ENCODE measurements at places on chromosomes 6 and 20.

- DNase-seq: no peak
Measured at GRCh38 chr6:13427801-13428582, 59.4 kb downstream of the GFOD1 start.

DNA sequence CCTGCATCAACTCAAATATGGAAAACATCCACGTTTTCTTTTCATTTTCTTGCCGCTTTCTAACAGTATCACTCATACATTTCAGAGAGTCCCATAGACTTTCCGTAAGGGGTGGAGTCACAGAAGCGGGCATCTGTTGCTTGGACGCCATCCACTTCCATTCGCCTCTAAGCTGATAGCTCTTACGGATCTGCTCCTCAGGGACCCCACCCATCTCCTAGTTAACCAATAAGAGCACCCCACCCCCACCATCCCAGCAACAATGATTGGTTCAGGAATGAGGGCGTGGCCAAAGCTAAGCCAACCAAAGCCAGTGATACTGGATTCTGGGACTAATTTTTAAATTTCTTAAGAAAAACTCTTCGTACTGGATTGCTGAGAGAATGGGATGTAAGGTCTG lies 42.4 kb downstream of the SLC2A10 start:
- peak; percentile 80 for DNase-seq

DNA sequence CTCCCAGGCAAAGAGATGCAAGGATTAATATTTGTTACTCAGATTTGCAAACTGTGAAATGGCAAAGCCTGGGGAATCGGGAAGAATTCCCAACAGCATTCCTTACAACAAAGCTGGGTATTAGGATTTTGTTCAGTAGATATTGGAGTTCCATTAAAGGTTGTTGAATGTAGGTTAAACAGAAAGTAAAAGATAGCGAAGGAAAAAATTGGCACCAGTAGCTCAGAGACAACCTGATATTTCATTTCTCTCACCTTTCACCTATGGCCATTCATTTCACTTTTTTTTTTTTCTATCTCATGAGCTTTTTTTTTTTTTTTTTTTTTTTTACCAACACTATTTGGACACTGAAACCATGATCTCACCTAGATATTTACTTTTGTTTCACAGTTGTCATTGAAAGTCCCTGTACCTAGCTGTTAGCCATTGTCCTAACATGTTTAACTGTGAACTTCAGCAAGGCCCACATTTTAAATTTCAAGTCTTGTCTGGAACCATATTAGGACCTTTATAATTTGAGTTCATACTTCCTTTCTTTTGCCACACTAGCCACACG lies 552.5 kb downstream of the HAO1 start:
- DNase-seq: no peak

DNA sequence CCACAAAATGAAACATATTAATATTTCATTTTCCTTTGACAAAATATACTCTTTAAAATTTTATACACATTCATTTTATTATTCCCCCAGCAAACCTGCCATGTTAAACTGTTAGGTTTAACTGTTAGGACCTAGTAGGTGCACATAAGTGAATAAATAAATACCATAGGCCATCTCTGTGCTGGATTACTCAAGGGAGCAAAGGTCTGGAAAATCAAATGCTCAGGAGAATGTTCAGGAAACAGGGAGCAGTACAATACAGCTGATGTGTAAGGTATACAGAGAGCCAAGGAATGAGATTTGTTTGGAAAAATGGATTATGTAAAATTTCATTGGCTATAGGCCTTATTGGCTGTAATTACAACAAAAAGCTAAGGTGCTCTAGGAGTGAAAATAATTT lies 339.3 kb downstream of the BCKDHB start:
- no peak for DNase-seq

DNA sequence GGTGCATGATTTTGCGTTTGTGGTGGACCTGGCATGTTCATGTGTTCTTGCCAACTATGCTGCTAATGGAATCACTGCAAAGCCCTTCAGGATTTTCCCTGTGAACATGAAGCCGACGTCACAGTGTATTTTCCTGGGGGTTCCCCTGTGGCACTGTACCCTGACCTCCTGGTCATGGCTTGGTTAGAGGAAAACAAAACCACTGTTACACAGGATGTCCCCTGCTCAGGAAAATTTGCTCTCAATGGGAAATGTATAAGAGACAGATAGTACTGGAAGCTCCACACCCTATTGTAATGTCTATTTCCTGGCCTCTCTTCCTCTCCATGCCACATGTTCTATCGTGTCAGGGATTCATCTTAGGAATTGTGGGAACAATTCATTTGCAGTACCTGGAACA lies 19.7 kb downstream of the TSHZ2 start:
- DNase-seq: no peak

- peak; percentile 68 for DNase-seq
Measured at GRCh38 chr6:70371454-70372105, 41.7 kb upstream of the FAM135A start.

GRCh38 chr20:11350126-11351005 lies 567.3 kb upstream of the BTBD3 start:
- peak; percentile 73 for DNase-seq

DNA sequence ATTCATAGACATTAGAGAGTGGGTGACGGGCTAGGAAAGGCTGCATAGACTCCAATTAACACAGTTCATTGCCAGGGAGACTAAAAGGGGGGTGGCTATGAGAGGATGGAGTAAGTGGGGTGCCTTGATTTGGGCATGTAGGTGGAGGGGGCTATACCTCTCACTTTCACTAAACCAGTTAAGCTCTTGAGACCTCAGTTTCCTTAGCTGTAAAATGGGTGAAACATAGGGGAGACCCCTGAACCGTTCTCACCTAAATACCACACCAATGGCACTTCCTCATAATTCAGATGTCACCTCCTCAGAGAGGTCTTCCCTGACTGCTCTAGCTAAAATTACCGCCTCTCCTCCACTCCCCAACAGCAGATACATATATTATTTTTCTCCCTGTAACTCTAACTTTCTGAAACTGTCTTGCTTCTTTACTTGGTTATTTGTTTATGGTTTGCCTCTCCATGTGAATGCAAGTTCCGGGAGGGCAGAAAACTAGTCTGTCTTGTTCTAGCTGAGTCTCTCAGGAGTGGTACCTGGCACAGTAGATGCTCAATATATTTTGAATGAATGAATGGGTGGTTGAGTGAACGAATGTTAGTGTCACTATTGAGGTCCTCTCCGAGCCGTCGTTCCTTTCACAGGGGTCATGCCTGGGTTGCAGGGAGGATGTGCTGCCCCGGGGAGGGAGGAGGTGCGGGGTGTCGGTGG lies 615 bp upstream of the EYA2 start:
- DNase-seq: no peak

- DNase-seq: no peak
Measured at GRCh38 chr6:36556281-36556680, 9.0 kb upstream of the STK38 start.

- DNase-seq: peak; percentile 11
Measured at GRCh38 chr6:20483887-20484497, 50.3 kb upstream of the CDKAL1 start.

DNA sequence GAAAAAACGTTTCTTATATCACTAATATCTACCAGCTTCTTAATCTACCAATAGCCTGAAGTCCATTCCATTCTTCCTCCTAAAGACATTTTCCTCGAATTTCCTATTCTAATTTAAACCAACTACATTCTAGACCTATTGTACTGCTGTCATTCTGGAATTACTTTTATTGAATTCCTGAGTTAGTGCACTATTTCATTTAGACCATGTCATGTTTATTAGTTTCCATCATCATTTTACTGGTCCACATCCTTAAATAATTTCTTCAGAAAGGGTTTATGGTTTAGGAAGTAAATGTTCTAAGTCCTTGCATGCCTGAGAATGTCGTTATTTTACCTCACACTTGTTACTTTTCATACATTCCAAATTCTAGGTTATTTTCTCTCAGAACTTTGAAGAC lies 13.2 kb downstream of the LCA5 start:
- no peak for DNase-seq

DNA sequence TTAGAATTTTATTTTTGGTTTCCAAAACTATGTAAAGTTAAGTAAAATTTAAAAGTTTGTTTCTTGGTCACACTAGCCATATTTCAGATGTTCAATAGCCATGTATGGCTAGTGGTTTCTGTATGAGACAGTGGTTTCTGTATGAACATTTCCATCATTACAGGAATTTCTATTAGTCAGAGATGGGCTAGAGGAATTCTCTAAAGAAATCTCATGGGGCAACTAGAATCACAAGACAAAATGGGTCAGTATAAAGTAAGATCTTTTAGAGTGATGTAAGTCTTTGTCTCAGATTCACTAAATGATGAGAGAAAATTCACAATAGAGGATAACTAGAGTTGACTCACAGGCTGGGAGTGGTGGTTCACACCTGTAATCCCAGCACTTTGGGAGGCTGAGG lies 149.0 kb downstream of the FUT9 start:
- no peak for DNase-seq

DNA sequence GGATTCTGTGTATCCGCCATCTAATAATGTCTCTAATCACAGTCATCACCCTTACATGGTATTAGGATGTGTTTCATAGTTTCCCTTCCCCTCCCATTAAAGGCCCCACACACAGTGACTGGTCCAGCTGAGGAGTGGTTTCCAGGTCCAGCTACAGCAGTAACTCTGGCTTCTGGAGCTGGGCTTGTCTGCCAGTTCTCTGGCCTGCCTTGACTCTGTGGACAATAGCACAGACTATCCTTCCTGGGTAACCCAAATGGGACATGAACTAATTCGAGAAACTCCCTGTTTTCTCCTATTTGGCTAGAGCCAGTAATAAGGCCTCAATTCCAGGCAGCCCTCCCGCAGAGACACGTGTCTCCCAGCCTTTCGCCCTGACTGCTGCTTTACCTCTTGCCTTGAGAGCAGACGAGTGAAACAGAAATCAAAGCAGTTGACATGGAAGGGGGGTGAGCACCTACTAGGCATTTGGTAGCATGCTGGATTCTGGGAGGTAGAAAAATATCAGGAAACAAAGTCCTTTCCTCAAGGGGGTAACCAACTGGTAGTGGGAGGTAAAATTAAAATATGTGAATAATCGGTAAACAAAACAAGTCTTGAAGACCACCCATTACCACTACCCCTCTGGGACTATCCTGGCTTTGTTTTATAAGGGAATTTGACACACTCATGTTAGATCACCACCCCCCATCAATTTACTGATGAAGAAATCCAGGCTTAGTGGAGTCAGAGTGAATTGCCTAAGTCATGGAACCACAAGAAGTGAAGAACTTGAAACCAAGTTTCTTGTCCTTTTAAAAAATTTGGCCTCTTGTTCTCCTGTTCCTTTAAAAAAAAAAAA lies 1.2 kb downstream of the TRAF3IP2 start:
- peak; percentile 94 for DNase-seq

- DNase-seq: no peak
Measured at GRCh38 chr6:20112841-20113240, 99.4 kb downstream of the MBOAT1 start.

DNA sequence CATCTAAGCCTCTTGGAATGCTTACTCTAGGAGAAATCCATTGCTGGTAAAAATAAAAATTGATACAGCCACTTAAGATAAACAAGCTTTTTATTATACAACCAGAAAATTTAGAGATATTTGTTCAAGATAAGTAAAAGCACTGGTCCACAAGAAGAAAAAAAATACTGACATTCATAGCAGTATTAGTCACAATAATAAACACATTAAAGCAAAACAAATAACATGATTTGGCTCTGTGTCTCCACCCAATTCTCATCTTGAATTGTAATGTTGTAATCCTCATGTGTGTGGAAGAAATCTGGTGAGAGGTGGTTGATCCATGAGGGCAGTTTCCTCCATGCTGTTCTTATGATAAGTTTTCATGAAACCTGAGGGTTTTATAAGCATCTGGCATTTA lies 1093.5 kb upstream of the ADGRB3 start:
- DNase-seq: no peak

DNA sequence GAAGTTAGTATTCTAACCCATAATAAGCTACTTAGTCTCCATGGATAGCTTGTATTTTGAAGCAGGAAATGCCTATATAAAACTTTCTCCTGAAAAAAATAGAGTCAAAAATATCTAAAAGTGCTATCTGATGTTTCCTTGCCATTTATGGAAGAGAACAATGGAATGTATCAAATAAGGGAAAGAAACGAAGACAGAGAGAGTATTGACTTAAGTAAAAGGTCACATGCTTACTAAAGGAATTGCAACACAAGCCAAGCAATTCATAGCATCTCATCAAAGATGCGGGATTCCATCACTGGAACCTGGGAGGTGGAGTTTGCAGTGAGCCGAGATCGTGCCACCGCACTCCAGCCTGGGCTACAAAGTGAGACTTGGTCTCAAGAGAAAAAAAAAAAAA lies 112.9 kb upstream of the DTNBP1 start:
- DNase-seq: no peak

GRCh38 chr6:105626295-105627158 lies 223.6 kb upstream of the PREP start:
- DNase-seq: no peak

- peak; percentile 43 for DNase-seq
Measured at GRCh38 chr6:70884074-70884983, 72.5 kb downstream of the B3GAT2 start.

- DNase-seq: no peak
Measured at GRCh38 chr6:3568396-3569082, 111.7 kb upstream of the SLC22A23 start.

DNA sequence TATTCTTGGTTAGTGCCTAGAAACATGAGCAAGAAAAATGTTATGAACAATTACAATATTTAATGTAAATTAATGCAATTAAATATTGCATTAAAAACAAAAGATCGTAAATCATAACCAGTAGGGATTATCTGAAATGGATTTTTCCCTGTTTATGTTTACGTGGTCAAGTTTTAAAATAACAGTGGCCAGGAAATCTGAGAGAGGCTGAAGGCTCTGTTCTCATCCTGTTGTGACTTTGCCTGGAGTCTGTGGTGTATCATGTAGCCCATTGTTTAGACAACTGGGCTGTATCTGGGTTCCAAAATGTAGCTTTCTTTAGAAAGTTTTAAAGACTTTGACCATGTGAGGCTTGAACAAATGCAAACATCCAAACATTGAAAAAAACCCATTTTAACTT lies 2.4 kb downstream of the MYO6 start:
- DNase-seq: peak; percentile 8

GRCh38 chr6:134741200-134741536 lies 208.7 kb downstream of the ALDH8A1 start:
- no peak for DNase-seq

DNA sequence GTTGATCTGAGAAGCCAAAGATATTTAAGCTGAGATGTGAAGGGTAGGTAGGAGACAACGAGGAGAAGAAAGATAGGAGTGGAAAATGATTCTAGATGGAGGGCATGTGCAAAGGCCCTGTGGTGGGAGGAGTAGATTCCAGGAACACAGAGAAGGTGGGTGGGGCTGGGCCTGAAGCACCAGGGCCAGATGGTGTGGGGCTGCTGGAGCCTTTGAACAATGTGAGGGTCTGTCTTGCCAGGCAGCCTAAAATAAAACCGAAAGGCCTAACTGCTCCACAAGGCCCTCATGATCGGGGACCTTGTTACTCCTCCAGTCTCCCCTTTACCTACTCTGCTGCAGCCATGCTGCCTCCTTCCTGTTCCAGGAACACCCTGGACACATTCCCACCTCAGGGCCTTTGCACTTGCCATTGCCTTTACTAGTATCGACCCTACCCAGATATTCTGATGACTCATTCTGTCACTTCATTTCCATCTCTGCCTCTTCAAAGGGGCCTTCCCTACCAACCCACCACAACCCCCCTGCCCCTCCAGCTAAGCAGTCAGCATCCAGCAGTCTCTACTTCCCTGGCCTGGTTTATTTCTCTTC lies 20.0 kb downstream of the FAM110A start:
- no peak for DNase-seq

GRCh38 chr20:19785983-19786285 lies 27.9 kb downstream of the RIN2 start:
- DNase-seq: peak; percentile 68

GRCh38 chr20:50238081-50238800 lies 47.6 kb downstream of the CEBPB start:
- DNase-seq: no peak
